Prostate gland (tissue), 2 donors: ENCODE measurements at places on chromosomes 5 and 9. TPM values are rescaled to one million over a fixed set of nuclear protein-coding genes. Genes with fewer than 3 reads are reported as not detected.

GRCh38 chr5:94473936-94474335 is 144.5 kb downstream of the KIAA0825 start:
- DNase-seq: no peak

Gene CDK5RAP2
- total RNA-seq: 48.6 TPM

DNA sequence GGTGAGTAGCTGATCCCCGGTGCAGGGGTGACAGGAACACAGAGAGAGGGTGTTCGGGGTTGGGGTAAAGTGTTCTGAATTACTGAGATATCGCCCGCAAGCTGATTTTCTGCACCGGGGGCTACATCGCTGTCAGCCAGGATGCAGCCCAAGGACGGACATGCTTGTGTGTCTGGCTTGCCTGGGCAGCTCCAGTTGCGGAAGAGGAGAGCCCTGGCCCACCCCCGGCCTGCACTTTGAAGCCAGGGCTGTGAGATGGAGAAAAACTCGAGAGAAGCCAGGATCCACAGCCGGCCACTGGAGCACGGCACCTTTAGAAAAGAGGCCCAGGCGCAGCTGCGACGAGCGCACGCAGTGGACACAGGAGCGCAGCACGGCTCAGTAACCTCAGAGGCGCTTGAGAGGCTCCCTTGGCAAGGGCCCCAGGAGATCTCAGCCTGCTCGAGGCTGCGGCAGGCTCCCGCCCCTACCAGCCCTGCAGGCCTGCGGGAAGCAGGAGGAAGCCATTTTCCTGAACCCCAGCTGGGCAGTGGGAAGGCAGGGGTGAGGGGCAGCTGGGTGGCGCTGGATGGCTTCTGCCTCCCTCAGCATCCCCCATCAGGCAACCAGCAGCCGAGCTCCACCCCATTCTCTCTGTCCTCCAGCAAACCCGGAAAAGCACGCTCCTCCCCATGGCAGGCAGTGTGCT is 59.2 kb downstream of the C9orf50 start:
- DNase-seq: peak; percentile 24

DNA sequence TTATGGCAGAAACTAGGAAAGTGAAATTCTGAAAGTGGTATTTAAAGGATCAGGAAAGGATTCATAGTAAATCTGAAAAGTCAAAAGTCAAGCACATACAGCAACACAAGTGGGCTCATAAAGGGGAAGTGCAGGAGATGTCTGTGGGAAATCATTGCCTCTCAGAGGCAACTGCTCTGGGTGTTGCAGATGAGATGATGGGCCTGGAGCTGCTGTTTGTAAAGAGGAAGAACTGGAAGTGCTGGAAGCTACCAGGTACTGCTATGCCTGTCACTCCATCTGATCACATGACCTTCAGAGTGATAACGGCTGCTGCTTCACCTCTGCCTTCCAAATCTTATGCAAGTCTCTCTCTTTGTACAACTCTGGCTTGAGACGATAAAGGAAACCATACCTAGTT is 55.9 kb downstream of the ADRB2 start:
- DNase-seq: no peak

Gene CCIN
- 3.0 TPM for total RNA-seq

GRCh38 chr9:116350213-116350612 is 196.6 kb downstream of the PAPPA start:
- DNase-seq: no peak

Gene SLC6A18
- not detected for total RNA-seq
